ENCODE measurements at places on chromosomes 5 and 9. TPM values are rescaled to one million over a fixed set of nuclear protein-coding genes. Genes with fewer than 3 reads are reported as not detected.

The TMEM174 gene
- not detected for total RNA-seq

The PCAT7 gene
- under 0.01 TPM for total RNA-seq

The RUSC2 gene
- total RNA-seq = 28.6 TPM

The PCDHGB1 gene
- total RNA-seq = 5.0 TPM

The PCDHB9 gene
- total RNA-seq = 1.8 TPM

The ARAP3 gene
- 2.1 TPM for total RNA-seq

The BTNL8 gene
- not detected for total RNA-seq

The PNPLA7 gene
- total RNA-seq = 2.7 TPM

The SIMC1 gene
- total RNA-seq = 5.1 TPM

The LCN12 gene
- total RNA-seq = not detected

The CYLC2 gene
- total RNA-seq = not detected

The MYOZ3 gene
- under 0.01 TPM for total RNA-seq

The NEUROG1 gene
- not detected for total RNA-seq

The CNTFR gene
- total RNA-seq = not detected

The CBY3 gene
- total RNA-seq = not detected
